ENCODE measurements at places on chromosomes 6 and 20.

DNA sequence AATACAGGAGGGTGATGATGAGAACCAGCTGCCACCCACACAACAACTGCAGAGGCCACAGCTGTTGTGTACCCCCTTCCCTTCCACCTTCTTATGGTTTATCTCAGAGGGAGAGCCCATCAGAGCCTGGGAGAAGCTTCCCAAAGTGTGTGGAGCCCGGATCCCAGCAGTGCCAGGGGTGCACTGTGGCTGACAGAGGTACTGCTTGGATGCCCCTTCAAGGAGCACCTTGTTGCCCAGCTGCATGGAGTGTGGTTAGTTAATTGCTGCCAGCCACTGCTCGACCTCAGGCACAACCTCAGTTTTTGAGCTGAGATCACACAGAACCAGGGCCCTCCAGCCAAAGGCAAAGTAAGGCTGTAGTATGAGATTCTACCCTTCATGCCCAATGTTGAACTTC, 13.0 kb downstream of the PI3 start:
- no peak for DNase-seq

DNA sequence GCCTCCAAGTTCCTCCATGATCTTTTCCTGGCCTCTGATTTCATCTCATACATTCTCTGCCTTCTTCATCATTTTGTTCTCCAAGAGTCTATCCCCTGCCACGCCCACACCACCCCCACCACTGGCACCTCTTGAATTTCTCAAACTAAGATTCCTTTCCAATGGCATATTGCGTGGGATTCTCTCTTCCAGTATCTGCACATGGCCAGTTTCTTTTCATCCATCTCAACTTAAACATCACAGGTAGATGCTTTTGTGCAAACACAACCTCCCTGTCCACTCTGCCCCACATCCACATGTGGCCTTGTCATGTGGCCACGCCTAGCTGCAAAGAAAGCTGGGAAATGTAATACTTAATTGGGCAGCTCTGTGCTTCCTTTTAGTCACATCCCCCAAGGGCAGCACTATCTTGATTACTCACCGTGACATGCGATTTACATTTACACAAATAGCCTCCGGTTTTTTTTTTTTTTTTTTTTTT, 33.4 kb upstream of the ZMYND8 start:
- no peak for DNase-seq

- DNase-seq: no peak
Measured at GRCh38 chr6:20589266-20589665, 55.0 kb downstream of the CDKAL1 start.

DNA sequence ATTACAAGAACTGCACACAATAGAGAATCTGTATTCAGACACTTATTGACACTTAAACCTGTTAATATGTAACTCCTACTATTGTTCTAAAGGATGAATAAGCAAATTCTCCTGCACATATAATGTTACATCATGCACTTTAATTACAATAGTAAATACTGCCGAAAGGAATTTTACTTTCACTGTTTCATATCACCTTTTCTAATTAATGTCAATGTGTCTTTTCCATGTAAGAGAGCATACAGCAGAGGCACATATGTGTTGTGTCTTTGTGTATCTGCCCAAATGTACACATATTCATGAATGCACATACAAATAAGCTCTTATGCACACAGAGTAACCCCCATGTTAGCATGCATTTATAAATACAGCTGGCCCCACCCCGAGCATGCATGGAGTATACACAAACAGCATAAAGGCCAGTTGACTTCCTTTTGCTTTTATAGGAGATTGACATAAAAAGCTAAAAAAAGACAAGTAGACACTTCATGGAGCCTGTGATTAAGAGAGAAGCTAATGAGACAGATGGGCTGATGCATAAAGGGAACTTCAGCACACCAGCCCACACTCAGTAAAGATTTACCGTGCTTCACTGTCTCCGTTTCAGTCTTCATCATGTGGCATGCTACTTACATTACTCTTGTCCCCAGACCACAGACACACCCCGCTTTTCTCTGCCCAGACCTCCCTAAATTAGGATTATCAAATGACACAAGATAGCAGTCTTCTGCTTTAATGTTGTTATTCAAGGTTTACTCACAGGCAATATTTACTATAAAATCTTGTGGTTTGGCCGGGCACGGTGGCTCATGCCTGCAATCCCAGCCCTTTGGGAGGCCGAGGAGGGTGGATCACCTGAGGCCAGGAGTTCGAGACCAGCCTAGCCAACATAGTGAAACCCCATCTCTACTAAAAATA, 184.6 kb downstream of the ATXN1 start:
- DNase-seq: no peak

DNA sequence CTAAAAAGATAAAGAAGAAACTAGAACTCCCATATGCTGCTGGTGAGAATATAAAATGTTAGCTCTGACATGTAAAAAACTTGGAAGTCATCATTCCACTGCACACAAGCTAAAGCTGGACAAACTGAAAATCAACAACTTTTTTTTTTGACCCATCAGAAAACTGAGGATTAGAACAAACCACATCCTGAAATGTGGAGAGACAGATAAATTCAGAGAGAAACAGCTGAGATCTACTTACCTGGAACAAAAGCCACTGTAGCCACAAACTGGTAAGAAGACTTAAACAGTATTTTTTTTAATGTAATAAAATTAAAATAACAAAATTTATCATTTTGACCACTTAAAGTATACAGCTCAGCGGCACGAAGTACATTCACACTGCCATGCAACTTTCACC, 408.5 kb upstream of the RGS17 start:
- DNase-seq: no peak

GRCh38 chr6:72622094-72622940, 453 bp downstream of the KCNQ5 start:
- peak; percentile 37 for DNase-seq

DNA sequence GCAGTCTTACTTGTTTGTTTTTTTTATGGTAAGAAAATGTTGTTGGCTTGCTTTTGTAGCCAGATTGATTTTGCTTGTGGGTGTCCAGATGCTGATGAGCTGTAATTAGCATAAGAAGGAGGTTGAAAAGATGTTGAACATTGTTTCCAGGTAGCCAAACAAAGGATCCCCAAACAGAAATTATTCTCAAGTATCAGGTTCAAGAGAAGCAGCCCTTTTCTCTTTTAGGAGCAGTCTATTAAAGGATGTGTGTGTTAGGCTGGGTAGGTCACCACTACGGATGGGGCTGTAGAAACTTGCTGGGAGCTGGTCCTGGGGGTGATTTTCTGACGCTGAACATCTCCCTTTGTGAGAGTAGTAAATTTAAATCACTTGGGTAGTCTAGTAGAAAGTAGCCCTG, 86.9 kb upstream of the VSTM2L start:
- DNase-seq: no peak

DNA sequence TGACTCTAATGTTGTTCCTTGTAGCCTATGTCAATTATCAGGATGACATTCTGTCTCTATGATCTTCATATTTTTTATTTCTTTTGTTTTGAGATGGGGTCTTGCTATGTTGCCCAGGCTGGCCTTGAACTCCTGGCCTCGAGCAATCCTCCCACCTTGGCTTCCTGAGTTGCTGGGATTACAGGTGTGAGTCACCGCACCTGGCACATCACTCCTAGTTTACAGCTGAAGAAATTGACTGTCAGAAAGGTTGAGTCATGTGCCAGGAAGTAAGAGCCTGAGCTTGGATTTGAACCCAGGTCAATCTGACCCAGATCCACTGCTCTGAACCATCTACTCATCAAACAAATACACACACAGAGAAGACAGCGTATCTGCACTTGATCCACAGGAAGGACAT, 14.4 kb downstream of the PPP1R3G start:
- no peak for DNase-seq

DNA sequence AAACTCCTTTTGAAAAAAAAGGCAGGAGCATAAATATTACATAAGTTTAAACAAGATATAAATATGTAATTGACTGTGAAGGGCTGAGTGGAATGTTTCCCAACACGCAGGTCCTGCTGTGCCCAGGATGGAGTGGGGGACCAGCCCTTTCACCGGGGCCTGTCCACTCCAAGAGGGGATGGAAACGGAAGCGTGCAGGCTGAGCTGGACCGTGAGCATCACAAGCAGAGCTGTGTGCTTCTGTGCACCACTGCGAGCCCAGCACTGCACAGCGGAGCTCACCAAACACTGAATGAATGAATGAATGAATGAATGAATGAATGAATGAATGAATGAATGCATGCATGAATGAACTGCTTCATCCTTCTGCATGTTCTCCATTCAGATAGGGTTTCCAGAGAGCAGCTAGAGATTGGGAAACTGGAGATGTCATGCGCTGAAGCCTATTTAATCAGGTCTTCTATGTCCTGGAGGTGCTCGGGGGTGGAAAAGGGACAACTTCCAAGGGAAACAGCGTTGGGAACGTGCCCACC, 157.7 kb downstream of the ANKRD60 start:
- DNase-seq: no peak

DNA sequence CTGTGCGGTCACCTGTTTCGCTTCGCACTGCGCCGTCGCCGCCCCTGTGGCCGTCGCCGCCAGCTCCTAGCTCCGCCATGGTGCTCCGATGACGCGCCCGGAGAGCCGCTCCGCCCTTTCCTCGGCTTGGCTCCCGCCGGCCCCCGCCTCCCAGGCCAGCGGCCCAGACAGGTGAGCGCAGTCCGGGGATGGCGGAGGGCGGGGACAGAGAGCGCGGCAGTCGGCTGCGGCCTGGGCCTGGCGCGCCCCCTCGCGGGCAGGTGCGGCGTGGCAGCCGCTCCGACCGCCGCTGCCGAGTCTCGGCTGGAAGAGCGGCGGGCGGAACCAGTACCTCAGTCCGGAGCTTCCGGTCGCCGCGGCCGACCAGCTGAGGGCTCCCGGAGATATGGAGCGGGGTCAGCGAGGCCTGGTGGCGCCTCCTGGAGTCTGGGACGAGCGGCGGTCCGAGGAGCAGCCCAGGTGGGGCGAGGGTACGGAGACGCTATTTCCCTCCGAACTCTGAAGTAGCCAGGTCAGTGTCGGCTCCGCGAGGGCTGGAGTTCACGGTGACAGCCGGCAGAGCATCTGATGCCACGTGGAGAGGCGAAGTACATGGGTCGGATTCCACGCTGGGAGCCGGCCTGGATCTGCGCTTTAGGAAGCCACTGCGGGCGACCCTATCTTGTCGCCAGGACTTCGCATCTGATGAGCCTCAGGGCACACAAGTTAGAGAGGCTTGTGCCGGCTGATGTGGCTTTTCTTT, at the start of gene MAP7:
Gene MAP7, minus strand, starts transcription at position 93 of the 742 bp plus-strand sequence. Its CDS starts 14 bp downstream, at position 79.
- DNase-seq: peak; percentile 26
